CD8-positive, alpha-beta memory T cell (primary cell): ENCODE measurements at places on chromosomes 4 and X.

GRCh38 chr4:73539386-73539785 lies 57.8 kb downstream of the AFM start:
- DNase-seq = no peak

GRCh38 chr4:168853770-168854169 lies 156.3 kb downstream of the CBR4 start:
- no peak for DNase-seq
- no peaks in the 10 kb centered on the region for H3K4me1 ChIP-seq
- H3K27ac ChIP-seq = no peak overlapping the region
- no peak overlapping the region for H3K4me3 ChIP-seq
- no peaks in the 10 kb centered on the region for H3K36me3 ChIP-seq
- no peaks in the 10 kb centered on the region for H3K27me3 ChIP-seq

DNA sequence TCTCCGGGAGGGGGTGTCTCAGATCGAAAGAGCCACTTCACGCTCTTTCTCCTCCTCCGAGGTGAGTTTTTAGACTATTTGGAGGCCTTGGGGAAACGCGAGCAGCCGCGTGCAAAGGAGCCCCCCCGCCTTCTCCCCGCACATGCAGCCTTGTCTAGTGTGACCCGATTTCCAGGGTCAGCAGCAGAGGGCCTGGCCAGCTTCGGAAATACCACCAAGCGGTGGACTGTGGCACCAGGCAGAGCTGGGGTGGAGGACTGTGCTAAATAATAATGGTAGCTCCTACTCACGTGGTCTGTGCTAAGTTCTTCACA lies 79.3 kb upstream of the BCOR start:
- H3K36me3 ChIP-seq = no peaks in the 10 kb centered on the region
- peak overlapping the region; percentile 89 for H3K27ac ChIP-seq

DNA sequence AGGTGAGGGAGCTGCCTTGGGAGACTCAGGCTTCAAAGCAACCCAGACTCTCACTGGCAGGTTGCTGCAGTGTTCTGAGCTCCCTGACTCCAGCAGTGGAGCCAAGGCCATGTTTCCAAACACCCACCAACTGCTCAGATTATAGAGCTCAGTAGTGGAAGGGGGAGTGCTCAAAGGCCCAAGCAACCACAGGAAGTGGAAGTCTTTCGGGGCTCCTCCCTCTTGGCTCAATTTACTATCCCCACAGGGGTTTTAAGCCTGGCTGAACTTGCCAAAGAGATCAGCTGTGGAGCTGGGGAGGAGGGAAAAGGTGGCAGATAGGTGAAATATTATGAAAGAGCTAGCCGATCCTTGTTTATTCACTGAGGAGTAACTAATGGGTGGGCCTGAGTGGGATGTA lies 82.5 kb downstream of the HPRT1 start:
- no peaks in the 10 kb centered on the region for H3K4me1 ChIP-seq
- no peaks in the 10 kb centered on the region for H3K36me3 ChIP-seq
- H3K27me3 ChIP-seq = peaks cover 10% of the 10 kb centered on the region
- no peak overlapping the region for H3K4me3 ChIP-seq
- DNase-seq = no peak

- no peak overlapping the region for H3K27ac ChIP-seq
- no peaks in the 10 kb centered on the region for H3K27me3 ChIP-seq
- DNase-seq = no peak
- H3K36me3 ChIP-seq = no peaks in the 10 kb centered on the region
Measured at GRCh38 chr4:15238720-15239119, 189.1 kb upstream of the C1QTNF7 start.

- no peaks in the 10 kb centered on the region for H3K4me1 ChIP-seq
- no peaks in the 10 kb centered on the region for H3K36me3 ChIP-seq
- no peak overlapping the region for H3K27ac ChIP-seq
- no peak overlapping the region for H3K4me3 ChIP-seq
Measured at GRCh38 chrX:39755143-39756032, 342.4 kb downstream of the BCOR start.

- no peaks in the 10 kb centered on the region for H3K27me3 ChIP-seq
- H3K4me3 ChIP-seq = no peak overlapping the region
- no peak for DNase-seq
- no peaks in the 10 kb centered on the region for H3K36me3 ChIP-seq
Measured at GRCh38 chrX:85052205-85052604, 48.5 kb downstream of the APOOL start.

DNA sequence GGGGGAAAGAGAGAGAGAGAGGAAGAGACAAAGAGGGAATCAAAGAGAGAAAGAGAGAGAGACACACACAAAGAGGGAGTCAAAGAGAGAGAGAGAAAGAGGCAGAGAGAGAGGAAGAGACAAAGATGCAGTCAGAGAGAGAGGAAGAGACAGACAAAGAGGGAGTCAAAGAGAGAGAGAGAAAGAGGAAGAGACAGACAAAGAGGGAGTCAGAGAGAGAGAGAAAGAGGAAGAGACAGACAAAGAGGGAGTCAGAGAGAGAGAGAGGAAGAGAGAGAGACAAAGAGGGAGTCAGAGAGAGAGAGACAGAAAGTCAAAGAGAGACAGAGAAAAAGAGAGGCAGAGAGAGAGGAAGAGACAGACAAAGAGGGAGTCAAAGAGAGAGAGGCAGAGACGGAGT lies 45.5 kb downstream of the MAGEA9 start:
- no peak overlapping the region for H3K27ac ChIP-seq
- DNase-seq = no peak
- no peaks in the 10 kb centered on the region for H3K36me3 ChIP-seq
- H3K27me3 ChIP-seq = no peaks in the 10 kb centered on the region
- H3K4me1 ChIP-seq = peaks cover 11% of the 10 kb centered on the region
- no peak overlapping the region for H3K4me3 ChIP-seq

DNA sequence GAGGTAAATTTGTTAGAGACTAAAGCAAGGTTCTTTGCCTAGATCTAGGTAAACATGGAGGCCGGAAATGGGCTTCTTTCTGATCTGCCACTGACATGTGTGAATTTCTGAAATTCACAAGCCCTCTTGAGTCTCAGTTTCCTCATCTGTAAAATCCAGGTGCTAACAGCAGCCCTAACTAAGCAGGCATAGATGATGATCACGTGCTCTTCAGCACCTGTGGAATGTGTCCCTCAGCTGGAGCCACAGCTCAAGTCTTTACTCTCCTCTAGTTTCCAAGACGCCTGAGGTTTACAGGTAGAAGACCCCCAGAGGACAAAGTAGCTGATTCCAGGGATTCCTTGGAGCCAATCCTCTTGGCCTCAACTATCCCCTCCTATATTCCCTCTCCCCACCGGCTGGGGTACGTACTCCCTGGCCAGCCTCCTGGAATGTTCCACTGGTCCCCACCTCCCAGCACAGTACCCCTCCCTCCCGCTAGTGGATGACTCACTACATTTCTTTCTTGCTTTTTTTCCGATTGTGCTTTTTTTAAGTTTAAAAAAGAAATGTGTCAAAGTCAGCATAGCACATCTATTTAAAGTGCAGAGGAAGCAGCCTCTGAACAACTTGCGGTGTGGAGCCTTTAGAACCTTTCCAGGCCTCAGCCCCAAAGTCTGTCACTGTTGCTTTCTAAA lies 98.4 kb downstream of the PHKA2 start:
- peak overlapping the region; percentile 64 for H3K4me3 ChIP-seq
- H3K27ac ChIP-seq = peak overlapping the region; percentile 16
- peak; percentile 31 for DNase-seq
- no peaks in the 10 kb centered on the region for H3K27me3 ChIP-seq
- H3K36me3 ChIP-seq = no peaks in the 10 kb centered on the region

DNA sequence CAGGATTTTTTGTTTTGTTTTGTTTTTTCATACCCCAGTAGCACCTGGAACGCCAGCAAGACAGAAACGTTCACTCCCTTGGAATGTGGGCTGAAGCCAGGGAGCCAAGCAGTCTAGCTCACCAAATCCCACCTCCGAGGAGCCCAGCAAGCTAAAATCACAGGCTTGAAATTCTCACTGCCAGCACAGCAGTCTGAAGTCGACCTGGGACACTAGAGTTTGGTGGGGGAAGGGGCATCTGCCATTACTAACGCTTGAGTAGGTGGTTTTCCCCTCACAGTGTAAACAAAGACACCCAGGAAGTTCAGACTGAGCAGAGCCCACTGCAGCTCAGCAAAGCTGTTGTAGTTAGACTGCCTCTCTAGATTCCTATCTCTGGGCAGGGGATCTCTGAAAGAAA lies 99.6 kb upstream of the FGF16 start:
- no peak for DNase-seq
- no peaks in the 10 kb centered on the region for H3K27me3 ChIP-seq
- H3K27ac ChIP-seq = no peak overlapping the region
- no peak overlapping the region for H3K4me3 ChIP-seq

- no peak for DNase-seq
- no peaks in the 10 kb centered on the region for H3K27me3 ChIP-seq
- no peak overlapping the region for H3K4me3 ChIP-seq
- no peaks in the 10 kb centered on the region for H3K36me3 ChIP-seq
- H3K27ac ChIP-seq = no peak overlapping the region
Measured at GRCh38 chrX:153457827-153458466, 12.1 kb upstream of the TREX2 start.

DNA sequence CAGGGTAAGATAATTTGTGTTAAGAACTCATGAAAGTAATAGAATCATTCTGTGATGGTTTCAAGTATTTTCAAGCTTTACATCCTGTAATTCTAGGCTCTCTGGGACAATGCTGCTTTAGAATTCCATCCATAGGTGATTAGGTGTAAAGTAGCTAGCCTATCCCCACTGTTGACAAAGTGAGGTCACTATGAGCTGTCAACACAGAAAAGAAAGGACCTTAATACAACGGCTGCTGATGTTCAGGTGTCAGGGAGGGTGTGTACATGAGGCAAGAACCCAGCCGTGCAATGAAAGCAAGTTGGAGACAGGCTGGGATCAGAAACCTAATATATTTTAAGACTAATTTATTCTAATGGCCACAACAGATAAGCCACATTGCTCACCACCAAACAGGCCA lies 36.8 kb upstream of the SH3RF1 start:
- no peak overlapping the region for H3K27ac ChIP-seq
- no peak overlapping the region for H3K4me3 ChIP-seq
- no peaks in the 10 kb centered on the region for H3K27me3 ChIP-seq
- no peak for DNase-seq

DNA sequence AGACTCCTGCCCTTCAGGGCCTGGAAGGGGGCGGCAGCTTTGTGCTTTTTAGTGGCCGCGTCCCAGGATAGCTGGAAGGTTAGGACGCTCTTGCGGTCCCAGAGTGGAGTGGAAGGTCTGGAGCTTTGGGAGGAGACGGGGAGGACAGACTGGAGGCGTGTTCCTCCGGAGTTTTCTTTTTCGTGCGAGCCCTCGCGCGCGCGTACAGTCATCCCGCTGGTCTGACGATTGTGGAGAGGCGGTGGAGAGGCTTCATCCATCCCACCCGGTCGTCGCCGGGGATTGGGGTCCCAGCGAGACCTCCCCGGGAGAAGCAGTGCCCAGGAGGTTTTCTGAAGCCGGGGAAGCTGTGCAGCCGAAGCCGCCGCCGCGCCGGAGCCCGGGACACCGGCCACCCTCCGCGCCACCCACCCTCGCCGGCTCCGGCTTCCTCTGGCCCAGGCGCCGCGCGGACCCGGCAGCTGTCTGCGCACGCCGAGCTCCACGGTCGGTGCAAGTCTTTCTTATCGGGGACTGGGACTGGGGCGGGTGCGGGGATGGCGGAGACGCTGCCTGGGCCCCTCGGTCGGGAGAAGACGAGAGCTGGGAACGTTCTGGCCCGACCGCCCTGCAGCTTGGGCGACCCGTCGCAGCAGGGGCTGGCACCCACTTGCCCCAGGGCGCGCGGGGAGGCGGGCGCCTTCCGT lies at the start of gene EDNRA:
Gene EDNRA, plus strand, starts transcription at position 207 of the 686 bp plus-strand sequence. CDS start 4,585 bp downstream, outside the sequence.
- H3K27ac ChIP-seq = no peak within 1 kb of the TSS
- H3K36me3 ChIP-seq = no peaks in the 10 kb centered on the region
- H3K4me1 ChIP-seq = no peaks in the 10 kb centered on the region
- no peak within 1 kb of the TSS for H3K4me3 ChIP-seq
- no peak for DNase-seq
- peaks cover 4% of the 10 kb centered on the region for H3K27me3 ChIP-seq

GRCh38 chrX:97294041-97294440 lies 410.3 kb downstream of the RPA4 start:
- no peaks in the 10 kb centered on the region for H3K4me1 ChIP-seq
- no peak overlapping the region for H3K27ac ChIP-seq
- H3K4me3 ChIP-seq = no peak overlapping the region
- DNase-seq = no peak
- no peaks in the 10 kb centered on the region for H3K27me3 ChIP-seq

DNA sequence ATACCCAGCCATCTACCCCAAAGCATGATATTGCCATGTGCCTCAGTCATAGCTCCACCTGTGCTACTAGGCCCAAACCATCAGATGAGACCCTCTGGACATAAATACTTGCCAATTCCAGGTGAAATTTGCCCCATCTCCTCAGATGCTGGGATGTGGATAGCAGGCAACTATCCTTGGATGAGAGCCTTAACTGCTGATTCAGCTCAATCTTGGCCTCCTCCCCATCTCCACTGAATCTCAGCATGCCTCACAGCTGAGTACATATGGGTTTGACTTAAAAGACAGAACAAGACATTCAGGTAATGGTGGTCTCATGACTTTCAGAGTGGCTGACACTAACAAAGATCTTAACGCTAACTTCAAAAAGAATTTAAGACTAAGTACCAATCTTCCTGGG lies 50.8 kb upstream of the KLHL13 start:
- no peak for DNase-seq
- H3K4me1 ChIP-seq = no peaks in the 10 kb centered on the region
- no peaks in the 10 kb centered on the region for H3K36me3 ChIP-seq
- no peak overlapping the region for H3K4me3 ChIP-seq
- no peaks in the 10 kb centered on the region for H3K27me3 ChIP-seq

- DNase-seq = no peak
- no peak overlapping the region for H3K4me3 ChIP-seq
- no peaks in the 10 kb centered on the region for H3K27me3 ChIP-seq
- no peaks in the 10 kb centered on the region for H3K4me1 ChIP-seq
- no peak overlapping the region for H3K27ac ChIP-seq
Measured at GRCh38 chr4:168685136-168685809, 188.4 kb downstream of the PALLD start.

DNA sequence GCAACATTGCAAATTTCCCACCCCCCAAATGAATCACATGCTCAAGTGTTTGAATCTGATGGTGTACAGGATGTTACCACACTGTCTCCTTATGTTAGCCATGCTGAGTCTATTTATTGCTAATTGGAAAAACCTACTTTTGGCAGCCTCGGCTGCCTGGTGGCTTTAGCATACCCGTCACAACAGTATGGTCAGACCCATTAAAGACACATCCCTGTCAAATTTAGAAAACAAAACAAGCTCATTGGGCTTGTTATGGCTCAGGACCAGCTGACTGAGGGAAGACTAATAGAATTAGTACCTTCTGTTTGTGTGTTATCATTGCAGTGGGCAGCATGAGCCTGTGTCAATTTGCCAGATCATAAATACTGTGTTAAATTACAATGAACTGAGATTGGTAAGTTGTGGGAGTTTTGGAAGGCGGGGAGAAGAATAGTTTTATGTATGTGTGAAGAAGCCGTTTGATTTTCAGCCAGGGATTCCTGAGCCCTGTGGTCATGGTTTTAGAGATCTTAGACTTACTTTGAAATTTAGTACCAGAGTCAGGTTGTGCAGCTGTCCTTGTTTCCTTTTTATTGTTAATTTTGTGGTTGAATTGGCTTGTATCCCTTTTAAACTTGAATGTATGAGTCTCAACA lies 66.8 kb downstream of the POLA1 start:
- H3K27me3 ChIP-seq = no peaks in the 10 kb centered on the region
- no peak overlapping the region for H3K27ac ChIP-seq
- H3K36me3 ChIP-seq = no peaks in the 10 kb centered on the region
- no peaks in the 10 kb centered on the region for H3K4me1 ChIP-seq
- DNase-seq = no peak
- no peak overlapping the region for H3K4me3 ChIP-seq

GRCh38 chrX:16930392-16930791 lies 16.1 kb upstream of the REPS2 start:
- no peaks in the 10 kb centered on the region for H3K27me3 ChIP-seq
- H3K27ac ChIP-seq = no peak overlapping the region
- DNase-seq = no peak
